ENCODE measurements at places on chromosomes 12 and 14.

GRCh38 chr14:80037349-80037748 lies 174.0 kb downstream of the DIO2 start:
- DNase-seq = no peak

GRCh38 chr12:54463034-54463433 lies 10.4 kb downstream of the GTSF1 start:
- DNase-seq = peak; percentile 72

- no peak for DNase-seq
These were observed 56.8 kb downstream of the PAPLN start for GRCh38 chr14:73293782-73294781.

- no peak for DNase-seq
These were observed 242.4 kb downstream of the SLC15A4 start for GRCh38 chr12:128581321-128581761.

DNA sequence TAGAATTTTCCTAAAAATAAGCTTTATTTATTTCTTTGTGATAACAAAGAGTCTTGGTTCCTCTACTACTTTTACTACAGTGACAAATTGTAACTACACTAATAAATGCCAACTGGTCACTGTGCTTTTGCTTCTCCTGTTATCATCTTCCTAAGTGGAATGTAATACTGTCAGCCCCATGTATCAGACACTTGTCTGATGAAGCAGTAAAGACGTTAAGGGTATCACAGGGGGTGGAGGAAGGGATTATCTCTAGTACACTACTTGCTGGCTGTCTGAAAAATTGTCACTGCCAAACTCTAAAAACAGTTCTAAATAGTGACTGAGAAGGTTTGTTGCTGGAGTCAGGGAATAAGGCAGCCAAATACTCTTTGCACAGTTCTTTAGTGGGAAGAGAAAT lies 11.3 kb downstream of the ASB8 start:
- no peak for DNase-seq

GRCh38 chr12:107818984-107819383 lies 44.5 kb downstream of the ASCL4 start:
- DNase-seq = peak; percentile 85

Measured in GM03348 (cell line).